Left lung (tissue), 14 donors: ENCODE measurements at places on chromosomes 13 and 19. TPM values are rescaled to one million over a fixed set of nuclear protein-coding genes. Genes with fewer than 3 reads are reported as not detected.

OR7C2 gene
- not detected for total RNA-seq

FAM216B gene
- total RNA-seq: 0.41 TPM

ADGRE1 gene
- total RNA-seq: 15.2 TPM

ZNF540 gene
- 2.3 TPM for total RNA-seq

CD79A gene
- 2.1 TPM for total RNA-seq

SYNE4 gene
- total RNA-seq: 11.2 TPM

- no peak for DNase-seq
- H3K27me3 ChIP-seq: no peaks in the 10 kb centered on the region
- no peak overlapping the region for H3K4me3 ChIP-seq
- H3K27ac ChIP-seq: no peak overlapping the region
These were observed 32.1 kb downstream of the CERS1 start for GRCh38 chr19:18863843-18864362.

DNA sequence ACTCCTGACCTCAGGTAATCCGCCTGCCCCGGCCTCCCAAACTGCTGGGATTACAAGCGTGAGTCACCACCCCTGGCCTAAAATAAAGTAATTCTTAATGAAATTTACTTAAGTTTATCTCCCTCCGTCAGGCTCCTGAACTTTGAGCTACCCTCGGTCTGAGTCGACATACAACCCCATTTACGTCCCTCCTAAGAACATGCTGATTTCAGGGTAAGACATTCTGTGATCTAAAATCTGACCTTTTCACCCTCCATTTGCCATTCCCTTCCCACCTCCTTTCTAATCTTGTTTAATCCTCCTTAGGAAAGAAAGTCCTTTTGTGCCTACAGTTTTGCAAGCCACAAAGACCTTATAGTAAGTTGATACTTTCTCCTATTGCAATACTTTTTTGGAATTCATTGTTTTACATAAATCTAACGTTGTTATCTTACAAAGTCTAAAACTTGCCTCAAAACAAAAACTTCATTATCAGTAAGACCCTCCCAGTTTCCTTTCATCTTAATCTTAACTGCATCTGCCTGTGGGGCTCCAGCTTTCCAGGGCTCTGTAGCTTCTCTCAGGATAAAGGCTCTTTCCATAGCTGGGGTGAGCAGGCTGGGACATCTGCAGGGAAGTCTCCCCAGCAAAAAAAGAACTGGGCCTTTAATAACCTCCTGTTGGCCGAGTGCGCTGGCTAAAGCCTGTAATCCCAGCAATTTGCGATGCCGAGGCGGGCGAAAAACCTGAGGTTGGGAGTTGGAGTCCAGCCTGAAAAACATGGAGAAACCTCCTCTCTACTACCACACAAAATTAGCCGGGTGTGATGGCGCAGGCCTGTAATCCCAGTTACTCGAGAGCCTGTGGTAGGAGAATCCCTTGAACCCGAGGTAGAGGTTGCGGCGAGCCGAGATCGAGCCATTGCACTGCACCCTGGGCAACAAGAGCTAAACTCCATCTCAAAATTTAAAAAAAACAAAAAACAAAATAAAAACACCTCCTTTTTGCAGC lies 143.1 kb downstream of the ZNF737 start:
- no peak for DNase-seq
- H3K4me1 ChIP-seq: no peaks in the 10 kb centered on the region
- H3K36me3 ChIP-seq: peaks cover 3% of the 10 kb centered on the region

DNA sequence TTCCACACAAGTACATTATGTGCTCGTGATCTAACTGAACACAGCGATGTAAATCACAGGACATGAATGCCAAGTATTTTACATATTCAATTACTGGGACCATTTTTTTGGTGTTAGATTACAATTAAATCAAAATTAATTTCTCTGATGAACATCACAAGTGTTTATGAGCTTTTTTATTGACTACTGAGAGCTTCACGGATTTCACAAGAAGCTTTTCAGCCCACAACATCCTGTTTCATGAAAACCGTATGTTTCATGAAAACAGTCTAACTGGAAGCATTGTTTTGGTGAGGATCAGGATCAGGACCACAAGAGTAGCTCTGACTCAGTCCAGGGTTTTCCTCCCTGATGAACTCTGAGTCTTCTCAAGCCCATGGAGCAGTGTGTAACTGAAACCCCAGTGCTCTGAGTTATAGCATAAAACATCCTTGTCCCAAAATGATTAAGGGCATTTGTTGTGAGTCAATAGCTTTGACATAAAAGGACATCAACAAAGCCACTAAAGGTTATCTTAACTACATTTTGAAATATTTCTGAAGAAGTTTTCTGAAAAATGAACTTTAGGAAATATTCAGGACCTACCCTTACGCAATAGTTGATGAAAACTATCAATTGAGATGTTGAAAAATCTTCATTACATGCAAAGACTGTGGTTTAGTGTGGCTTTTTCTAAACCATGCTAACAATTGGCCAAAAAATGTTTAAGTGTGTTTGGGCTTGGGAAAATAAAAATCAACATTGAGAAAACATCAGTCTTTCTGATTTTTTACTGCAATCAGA lies 49.3 kb downstream of the UFM1 start:
- peak; percentile 20 for DNase-seq
- H3K4me3 ChIP-seq: no peak overlapping the region
- no peaks in the 10 kb centered on the region for H3K36me3 ChIP-seq
- H3K27ac ChIP-seq: peak overlapping the region; percentile 30
- no peaks in the 10 kb centered on the region for H3K4me1 ChIP-seq
- H3K27me3 ChIP-seq: no peaks in the 10 kb centered on the region

DNA sequence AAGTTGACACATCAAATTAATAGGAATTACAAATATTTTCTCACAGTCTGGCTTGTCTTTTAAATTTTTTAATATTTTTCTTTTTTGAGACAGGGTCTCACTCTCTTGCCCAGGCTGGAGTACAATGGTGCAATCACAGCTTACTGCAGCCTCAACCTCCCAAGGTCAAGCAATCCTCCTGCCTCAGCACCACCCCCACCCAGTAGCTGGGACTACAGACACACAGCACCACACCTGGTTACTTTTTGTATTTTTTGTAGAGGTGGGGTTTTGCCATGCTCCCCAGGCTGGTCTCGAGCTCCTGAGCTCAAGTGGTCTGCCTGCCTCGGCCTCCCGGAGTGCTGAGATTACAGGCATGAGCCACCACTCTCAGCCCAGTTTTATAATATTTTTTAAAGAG lies 72.0 kb downstream of the SPATA13 start:
- no peaks in the 10 kb centered on the region for H3K4me1 ChIP-seq
- no peak overlapping the region for H3K4me3 ChIP-seq
- no peak for DNase-seq
- no peaks in the 10 kb centered on the region for H3K36me3 ChIP-seq
- no peaks in the 10 kb centered on the region for H3K27me3 ChIP-seq
- H3K27ac ChIP-seq: no peak overlapping the region

DNA sequence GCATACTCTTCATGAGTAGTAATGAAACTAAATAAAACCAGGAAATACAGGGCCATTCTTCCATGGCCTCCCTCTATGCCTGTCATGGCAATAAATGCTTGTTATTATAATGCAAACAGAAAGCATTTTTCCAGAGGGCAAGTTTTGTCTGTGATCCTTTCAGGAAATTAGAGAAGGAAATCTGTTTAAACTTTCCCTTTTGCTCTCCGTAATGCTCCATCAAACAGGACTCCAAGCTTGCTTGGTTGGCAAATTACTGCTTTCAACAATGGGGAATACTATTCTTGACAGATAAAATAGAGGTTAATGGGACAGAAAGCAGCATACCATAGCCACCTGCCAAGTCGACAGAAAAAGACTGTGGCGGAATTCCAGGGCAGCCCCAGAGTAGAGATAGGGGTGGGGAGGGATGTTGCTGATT lies 252.5 kb downstream of the LHFPL6 start:
- no peak for DNase-seq
- no peaks in the 10 kb centered on the region for H3K27me3 ChIP-seq
- peak overlapping the region; percentile 42 for H3K27ac ChIP-seq
- H3K36me3 ChIP-seq: no peaks in the 10 kb centered on the region

GRCh38 chr13:109196948-109197347 lies 567.5 kb downstream of the MYO16 start:
- DNase-seq: no peak
- no peak overlapping the region for H3K27ac ChIP-seq
- no peaks in the 10 kb centered on the region for H3K36me3 ChIP-seq
- H3K4me3 ChIP-seq: no peak overlapping the region

- no peaks in the 10 kb centered on the region for H3K36me3 ChIP-seq
- no peak overlapping the region for H3K4me3 ChIP-seq
- peaks cover 4% of the 10 kb centered on the region for H3K4me1 ChIP-seq
- no peak for DNase-seq
- H3K27me3 ChIP-seq: no peaks in the 10 kb centered on the region
- H3K27ac ChIP-seq: no peak overlapping the region
These were observed 18.7 kb downstream of the VAV1 start for GRCh38 chr19:6791237-6791636.

- H3K4me3 ChIP-seq: no peak overlapping the region
- H3K27ac ChIP-seq: no peak overlapping the region
- H3K4me1 ChIP-seq: no peaks in the 10 kb centered on the region
- no peaks in the 10 kb centered on the region for H3K27me3 ChIP-seq
These were observed 24.6 kb downstream of the ZMYM5 start for GRCh38 chr13:19838865-19839275.

GRCh38 chr19:2038284-2039088 lies 12.6 kb downstream of the MKNK2 start:
- no peak overlapping the region for H3K4me3 ChIP-seq
- no peak for DNase-seq
- peaks cover 12% of the 10 kb centered on the region for H3K36me3 ChIP-seq

- H3K4me3 ChIP-seq: no peak overlapping the region
- DNase-seq: no peak
- no peaks in the 10 kb centered on the region for H3K4me1 ChIP-seq
These were observed 892.3 kb downstream of the OLFM4 start for GRCh38 chr13:53920916-53921315.

GRCh38 chr13:110154410-110154933 lies 152.5 kb downstream of the COL4A1 start:
- H3K36me3 ChIP-seq: peaks cover 60% of the 10 kb centered on the region
- H3K27me3 ChIP-seq: no peaks in the 10 kb centered on the region
- H3K4me3 ChIP-seq: no peak overlapping the region
- DNase-seq: no peak

DNA sequence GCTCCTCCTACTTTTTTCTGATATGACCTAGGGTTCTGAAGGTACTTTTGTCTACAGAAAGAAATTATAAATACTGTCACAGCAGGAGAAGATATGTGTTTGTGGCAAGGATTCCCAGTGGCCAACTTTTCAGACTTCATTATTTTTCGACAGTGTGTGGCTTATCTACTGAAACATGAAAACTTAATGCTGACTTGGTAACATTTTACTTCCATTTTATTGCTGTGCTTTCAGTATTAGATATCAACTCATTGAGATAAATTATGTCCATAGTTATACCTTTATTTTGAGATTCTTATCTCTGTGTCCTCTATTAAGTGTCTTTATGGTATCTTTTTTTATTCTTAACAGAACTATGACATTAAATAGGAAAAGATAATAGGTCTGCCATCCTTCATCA lies 700.0 kb downstream of the PCDH9 start:
- no peaks in the 10 kb centered on the region for H3K36me3 ChIP-seq
- no peak for DNase-seq
- H3K27ac ChIP-seq: no peak overlapping the region

DNA sequence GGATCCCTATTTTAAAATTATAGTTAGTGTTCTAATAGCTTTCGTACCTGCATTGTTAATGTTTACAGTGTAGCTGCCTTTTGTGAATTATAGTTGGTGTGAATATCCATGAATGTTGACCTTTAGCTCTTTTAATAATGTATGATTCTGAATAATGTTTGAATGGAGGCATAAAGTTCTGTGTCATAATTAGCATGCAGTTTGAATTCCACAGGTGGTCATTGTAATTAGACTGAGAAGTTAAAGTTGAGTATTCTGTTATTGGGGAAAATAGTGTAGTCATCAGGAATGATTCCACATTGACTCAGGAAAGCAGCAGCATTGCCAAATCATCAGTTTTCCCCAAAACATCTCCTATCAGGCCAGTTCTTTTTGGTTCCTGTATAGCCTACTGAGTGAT lies 12.1 kb downstream of the GPR18 start:
- DNase-seq: no peak
- no peaks in the 10 kb centered on the region for H3K4me1 ChIP-seq
- H3K27ac ChIP-seq: no peak overlapping the region
- no peaks in the 10 kb centered on the region for H3K36me3 ChIP-seq
- H3K27me3 ChIP-seq: no peaks in the 10 kb centered on the region
- H3K4me3 ChIP-seq: no peak overlapping the region

GRCh38 chr13:27053210-27053884 lies 118.3 kb downstream of the USP12 start:
- no peaks in the 10 kb centered on the region for H3K4me1 ChIP-seq
- no peak overlapping the region for H3K27ac ChIP-seq
- no peaks in the 10 kb centered on the region for H3K27me3 ChIP-seq
- H3K36me3 ChIP-seq: no peaks in the 10 kb centered on the region

DNA sequence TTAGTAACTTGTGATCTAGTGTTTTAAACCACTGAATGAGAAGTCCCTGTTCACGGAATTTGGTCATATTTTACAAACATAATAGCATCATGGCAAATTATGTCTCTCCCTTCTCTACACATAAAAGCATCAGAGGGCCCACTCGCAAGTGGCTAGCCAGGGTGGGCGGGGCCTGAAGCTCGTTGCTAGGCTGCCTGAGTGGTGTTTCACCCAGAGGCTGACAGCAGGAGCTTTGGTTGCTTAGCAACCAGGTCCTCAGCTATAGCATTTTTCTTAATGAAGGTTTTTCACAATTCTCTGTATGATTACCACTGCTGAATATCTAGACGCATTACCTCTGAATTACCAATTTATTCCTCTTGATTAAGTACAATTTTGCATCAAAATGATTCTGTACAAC lies 126.5 kb downstream of the NALCN start:
- H3K27ac ChIP-seq: no peak overlapping the region
- DNase-seq: peak; percentile 24
- no peaks in the 10 kb centered on the region for H3K4me1 ChIP-seq
- no peak overlapping the region for H3K4me3 ChIP-seq
- no peaks in the 10 kb centered on the region for H3K27me3 ChIP-seq

DNA sequence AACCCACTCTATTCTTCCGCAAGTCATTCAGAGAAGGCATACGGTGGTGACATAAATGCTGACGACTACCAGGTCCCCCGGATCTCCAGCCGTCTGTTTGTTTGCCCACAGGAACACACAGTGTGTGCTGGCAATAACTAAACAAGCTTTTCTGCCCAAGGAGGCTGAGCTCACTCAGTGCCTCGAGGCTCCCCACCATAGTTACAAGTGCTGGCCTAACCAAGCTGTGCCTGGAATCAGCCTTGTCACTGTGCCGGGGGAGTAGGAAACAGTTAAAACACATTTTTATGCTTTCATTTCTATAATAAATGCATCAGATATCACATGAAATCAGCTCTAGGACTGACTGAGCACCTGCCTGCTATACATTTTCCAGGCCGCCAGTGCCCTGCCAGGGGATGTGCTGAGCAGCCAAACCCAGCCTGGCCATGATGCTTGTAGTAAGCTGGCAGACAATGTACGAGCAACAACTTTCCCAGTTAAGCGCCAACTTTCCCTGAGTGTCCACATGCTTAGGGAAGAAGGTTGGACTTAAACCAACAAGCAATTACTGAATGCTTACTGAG lies 28.1 kb downstream of the BRD4 start:
- no peaks in the 10 kb centered on the region for H3K36me3 ChIP-seq
- H3K27me3 ChIP-seq: no peaks in the 10 kb centered on the region
- H3K27ac ChIP-seq: peak overlapping the region; percentile 5
- peaks cover 25% of the 10 kb centered on the region for H3K4me1 ChIP-seq
- no peak for DNase-seq
- no peak overlapping the region for H3K4me3 ChIP-seq
